Activated T-cell treated with anti-CD3 and anti-CD28 coated beads, Interleukin-2, amount 50 U/mL, for 24 hours (primary cell): ENCODE measurements at places on chromosomes 4 and X.

DNA sequence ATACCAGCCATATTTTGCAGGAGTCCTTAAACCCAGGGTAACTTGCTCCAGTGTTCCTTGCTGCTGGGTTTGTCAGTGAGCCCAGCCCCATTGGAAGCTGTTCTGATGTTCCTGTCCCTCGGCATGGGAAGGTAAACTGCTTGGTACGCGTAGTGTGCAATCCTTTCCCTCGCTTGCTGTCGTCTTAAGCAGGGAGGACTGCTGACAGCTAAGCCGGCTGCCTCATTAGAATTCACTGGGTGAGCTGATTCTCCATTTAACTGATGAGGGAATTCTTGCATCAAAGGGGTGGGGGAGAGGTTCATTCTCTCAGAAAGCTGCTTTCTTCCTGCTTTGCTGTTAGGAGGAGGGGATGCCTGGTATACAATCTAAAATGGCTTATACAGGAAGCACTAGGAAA is 164.6 kb downstream of the MID1IP1 start:
- no peak for DNase-seq

GRCh38 chrX:52368368-52369055 is at the start of gene XAGE2:
Gene XAGE2 (plus strand): TSS chrX:52369021. CDS start chrX:52370015, 994 bp downstream.
- DNase-seq = no peak

DNA sequence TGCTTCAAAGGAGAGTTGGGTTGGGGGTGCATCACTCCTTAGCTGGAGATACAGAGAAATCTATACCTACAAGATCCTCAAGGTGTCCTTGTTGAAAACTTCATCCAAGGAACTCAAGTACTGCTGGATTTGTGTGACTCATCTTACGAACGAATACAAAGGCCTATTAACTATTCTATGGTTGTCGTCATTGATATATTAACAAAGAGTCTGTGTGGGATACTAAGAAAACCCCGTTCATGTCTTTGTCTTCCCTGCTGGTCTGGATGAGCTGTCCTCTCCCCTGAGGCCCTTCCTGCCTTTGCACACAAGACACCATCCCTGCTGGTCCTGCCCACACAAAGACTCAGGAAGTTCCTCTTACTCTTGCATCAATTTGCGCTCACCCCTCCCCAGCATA is 54.9 kb upstream of the IRF2 start:
- DNase-seq = no peak

GRCh38 chrX:143642426-143642825 is 6.5 kb upstream of the SLITRK4 start:
- no peak for DNase-seq

GRCh38 chr4:83771113-83771705 is 235.3 kb downstream of the GPAT3 start:
- DNase-seq = no peak

DNA sequence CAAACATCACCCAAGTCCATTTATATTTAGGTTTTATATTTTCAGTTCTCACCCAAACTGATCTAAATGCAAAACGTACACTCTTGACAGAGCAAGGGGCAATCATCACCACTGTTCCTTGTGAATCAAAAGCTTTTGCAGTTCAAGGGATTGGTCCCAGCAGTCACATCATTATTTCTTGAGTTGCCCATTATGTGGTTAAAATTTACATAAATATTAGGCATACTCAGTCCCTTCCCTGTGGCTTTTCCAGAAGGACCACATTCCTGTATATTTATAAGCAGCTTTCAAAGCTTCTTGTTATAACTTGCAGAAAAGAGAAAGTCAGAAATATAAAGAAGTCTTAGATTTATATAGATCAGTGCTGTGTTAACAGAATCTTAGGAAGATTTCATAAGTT is 224.4 kb downstream of the CLCN4 start:
- no peak for DNase-seq

GRCh38 chr4:13203101-13203500 is 281.0 kb downstream of the RAB28 start:
- DNase-seq = no peak
